ENCODE measurements at places on chromosomes 1 and 21.

DNA sequence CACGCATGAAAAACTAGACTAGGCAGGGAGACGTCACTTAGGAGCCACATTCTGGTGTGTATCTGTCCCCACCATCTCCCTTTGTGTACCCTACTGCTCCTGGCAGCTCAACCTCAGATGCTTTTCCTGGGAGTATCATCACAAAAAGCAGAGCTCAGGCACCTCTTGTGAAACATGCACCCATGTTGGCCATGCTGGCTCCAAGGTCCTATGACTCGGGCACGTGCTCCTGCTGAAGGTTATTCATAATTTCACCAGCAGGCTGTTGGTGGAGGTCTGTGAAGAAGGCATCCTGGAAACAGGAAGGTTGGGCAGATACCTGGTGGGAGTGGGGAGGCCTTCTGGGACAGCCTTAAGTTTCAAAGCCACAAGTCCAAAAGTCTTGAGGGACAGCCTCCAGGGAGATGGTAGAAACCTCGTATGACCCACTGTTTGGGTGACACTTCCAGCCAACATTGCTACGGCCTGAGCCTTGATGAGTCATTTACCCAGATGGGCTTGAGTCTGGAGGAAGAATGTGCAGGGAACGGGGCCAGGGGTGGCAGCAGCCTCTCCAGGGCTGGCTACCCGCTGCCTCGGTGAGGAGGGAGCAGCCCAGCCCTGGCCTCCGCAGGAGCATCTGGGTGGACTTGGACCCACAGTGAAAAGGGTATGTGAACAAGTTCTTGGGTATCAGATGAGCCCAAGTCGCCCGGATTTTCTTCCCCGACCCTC is 75.8 kb downstream of the PGBD5 start:
- no peak for DNase-seq

- DNase-seq: no peak
These were observed 225.0 kb upstream of the PRMT6 start for GRCh38 chr1:106831511-106831910.

- no peak for DNase-seq
These were observed 173.6 kb downstream of the TGFBR3 start for GRCh38 chr1:91712393-91712792.

GRCh38 chr1:234313171-234313570 is 60.1 kb upstream of the COA6 start:
- DNase-seq: no peak

DNA sequence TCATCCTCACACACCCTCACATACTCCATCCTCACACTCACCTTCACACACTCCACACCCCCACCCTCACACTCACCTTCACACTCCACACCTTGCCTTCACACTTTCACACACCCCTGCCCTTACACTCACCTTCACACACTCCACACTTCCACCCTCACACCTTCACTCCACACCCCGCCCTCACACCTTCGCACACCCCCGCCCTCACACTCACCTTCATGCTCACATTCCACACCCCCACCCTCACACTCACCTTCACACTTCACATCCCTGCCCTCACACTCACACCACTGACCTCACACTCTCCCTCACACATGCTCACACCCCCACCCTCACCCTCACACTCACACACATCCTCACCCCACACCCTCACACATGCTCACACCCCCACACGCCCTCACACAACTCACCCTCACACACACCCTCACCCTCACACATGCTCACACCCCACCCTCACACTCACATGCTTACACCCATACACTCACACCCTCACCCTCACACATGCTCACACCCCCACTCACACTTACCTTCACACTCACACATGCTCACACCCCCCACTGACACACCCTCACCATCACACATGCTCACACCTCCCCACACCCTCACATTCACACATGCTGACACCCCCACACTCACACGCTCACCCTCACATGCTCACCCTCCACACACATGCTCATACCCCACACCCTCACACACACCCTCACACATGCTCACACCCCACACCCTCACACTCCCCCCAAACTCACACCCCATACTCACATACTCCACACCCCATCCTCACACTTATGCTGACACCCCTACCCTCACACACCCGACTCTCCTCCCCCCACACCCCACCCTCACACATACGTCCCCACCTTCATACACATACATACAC is 44.5 kb upstream of the EDN2 start:
- no peak for DNase-seq

DNA sequence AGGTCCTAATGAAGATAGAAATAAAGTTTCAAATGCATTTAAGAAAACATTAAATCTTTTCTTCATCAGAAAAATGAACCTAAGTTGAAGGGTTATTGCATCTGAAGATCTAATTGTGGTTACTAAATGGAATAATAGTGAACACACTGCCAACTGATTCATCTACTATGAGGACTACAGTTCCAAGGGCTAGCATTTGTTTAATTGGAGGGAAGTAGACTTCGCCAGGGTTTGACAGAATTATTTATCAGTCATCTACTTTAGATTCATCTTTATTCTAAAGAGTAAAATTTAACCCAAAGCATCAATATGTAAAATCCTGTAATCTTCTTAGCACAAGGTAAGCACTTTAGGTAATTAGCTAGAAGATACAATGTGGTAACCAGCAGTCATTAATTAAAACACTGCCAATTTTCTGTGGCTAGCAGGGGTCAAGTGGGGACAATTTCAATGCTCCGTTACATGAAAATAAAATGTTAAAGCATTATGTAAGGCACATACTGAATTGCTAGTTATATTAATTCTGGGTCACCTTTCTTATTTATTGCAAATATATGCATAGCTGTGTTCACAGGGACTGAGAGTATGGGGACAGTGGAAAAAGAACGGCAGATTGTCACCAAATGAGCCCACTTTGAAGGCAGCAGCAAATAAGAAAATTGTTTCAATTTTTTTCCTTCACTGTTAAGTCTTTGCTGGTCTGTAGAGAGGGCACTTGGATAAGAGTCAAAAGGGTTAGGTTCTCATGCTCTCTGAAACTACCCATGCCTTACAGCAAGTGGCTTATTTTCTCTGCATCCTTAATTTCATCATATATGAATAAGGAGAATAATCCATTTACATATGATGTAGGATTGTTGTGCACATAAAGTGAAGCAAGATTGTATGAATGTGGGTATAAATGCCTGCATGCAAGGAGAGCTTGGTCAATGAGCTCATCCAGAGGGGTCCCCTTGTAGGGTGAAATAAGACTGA is 416.0 kb downstream of the PCP4 start:
- no peak for DNase-seq

- DNase-seq: no peak
These were observed 17.5 kb downstream of the RNF2 start for GRCh38 chr1:185062710-185063370.

DNA sequence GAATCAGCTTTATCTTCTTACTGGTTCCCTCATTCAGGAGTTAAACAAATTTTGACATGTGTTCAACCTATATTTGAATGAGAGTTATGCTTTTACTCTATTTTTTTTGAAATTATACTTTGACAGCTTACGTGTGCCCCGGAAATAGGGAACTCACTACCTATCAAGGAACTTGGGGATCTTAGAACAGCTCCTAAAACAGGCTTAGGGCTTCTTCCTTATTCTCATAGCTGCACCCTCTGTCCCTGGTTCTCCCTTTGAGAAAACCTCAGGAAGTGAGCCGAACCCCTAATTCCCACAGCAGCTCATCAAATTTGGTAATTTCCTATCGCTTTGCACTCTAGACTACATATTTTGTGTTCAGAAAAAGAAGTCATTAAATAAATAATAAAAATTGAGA is 81.2 kb upstream of the RUNX3 start:
- no peak for DNase-seq

- DNase-seq: no peak
These were observed 4.9 kb downstream of the CR2 start for GRCh38 chr1:207459008-207459407.

GRCh38 chr21:33619726-33620125 is 21.8 kb downstream of the CRYZL1 start:
- DNase-seq: no peak

DNA sequence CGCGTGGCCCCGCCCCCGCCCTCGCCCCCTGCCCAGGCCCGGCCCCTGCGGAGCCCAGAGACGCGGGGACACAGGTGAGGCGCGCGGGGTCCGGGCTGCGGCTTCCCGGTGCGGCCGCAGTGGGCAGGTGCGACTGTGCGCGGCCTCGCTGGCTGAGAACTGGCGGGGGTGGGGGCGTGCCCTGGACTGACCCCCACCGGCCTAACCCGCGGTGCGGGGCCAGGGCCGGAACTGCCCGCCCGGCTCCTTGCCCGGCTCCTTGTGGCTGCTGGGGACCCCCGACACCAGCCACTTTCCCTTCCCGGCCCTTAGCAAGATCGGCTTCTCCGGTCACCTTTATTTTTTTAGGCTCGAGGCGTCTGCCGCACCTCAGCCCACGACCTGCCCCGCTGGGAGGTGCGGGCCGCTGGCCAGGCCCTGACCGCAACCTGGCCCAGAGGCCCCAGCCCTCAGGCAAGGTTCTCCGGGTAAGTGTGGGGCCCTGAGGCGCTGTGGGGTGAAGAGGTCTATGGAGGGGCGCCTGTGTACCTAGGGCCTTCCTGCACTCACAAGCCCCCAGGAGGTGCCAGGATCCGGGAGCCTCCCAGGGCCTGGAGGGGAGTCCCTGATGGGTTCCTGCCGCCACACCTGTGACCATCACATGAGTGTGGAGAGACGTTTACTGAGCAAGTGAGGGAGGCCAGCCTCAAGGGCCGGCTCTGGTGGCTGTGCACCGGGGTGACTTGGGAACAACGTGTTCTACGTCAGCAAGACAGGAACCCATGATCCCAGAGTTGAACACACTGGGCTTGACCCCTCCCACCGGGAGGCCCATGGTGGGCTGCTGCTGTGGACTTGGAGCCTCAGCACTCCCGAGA is at the start of gene SMIM1:
Gene SMIM1, plus strand, starts transcription at position 35 of the 857 bp plus-strand sequence. CDS start 2,625 bp downstream, outside the sequence.
- no peak for DNase-seq

- no peak for DNase-seq
These were observed 445.8 kb upstream of the ZP4 start for GRCh38 chr1:238336531-238336930.

GRCh38 chr1:247679639-247680038 is at the start of gene OR13G1:
Gene OR13G1, minus strand, starts transcription at chr1:247679739. Its CDS starts 6,698 bp downstream, at chr1:247673041.
- no peak for DNase-seq

GRCh38 chr1:47873337-47873736 is 123.8 kb downstream of the TRABD2B start:
- DNase-seq: no peak

Measured in activated CD4-positive, alpha-beta T cell treated with anti-CD3 and anti-CD28 coated beads for 4 hours (primary cell).